ENCODE measurements at places on chromosomes 4 and X.

DNA sequence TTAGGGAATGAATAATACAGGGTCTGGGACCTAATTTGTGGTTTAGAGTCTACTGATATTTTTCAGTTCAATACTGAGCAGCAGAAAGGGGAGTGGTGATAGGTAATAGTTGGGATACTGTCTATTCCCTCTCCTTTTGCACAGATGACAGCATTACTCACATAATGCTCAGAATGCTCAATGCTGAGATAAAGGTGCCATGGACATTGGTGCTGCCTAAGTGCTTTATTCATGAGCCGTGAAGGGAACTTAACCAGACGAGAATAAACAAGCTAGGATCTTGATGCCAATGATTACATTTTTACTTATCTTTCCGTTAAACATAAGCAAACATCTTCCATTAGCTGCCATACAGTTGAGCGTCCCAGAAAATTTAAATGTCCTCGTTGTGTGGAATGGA, 75.6 kb downstream of the STK32B start:
- no peak for DNase-seq

- no peak for DNase-seq
Observed at GRCh38 chr4:143417679-143418403, 81.2 kb downstream of the GAB1 start.

GRCh38 chrX:29143756-29144155, 556.5 kb downstream of the IL1RAPL1 start:
- no peak for DNase-seq

- DNase-seq, result peak; percentile 73
Observed at GRCh38 chr4:133594390-133595207, 445.5 kb downstream of the PCDH10 start.

DNA sequence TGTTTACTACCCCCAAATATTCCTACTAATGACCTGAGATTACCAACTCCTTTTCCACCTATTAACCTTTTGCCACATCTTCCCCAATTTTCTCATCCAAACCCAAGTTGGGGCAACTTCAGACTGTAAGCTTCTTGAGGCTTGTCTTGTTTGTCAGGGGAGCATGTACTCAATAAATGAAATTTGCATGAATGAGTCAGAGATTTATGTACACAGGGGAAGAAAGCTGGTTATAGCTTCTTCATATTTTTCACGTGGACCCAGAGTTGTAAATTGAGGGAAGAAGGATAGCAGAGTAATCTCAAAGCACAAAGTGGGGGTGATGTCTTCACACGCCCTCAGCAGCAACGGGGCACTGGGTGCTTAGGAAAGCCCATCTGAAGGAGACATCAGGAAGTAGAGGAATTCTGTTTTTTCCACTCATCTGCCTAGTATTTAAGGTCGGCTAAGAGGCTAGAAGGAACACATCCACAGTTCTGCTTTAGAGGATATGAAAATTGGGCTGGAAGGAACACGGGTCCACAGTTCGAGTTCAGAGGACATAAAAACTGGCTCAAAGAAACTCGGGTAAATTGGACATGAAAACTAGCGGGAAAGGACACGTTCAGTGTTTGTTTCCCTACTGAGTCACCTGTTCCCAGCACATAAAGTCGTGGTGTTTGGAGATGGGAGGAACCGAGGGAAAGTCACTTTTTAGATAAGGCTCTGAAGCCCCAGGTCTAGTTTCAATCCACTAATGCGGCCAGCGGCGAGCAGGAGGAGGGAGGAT, 696 bp upstream of the CA5B start:
- DNase-seq, result no peak

GRCh38 chr4:141132072-141132708, 1.1 kb downstream of the RNF150 start:
- no peak for DNase-seq

- no peak for DNase-seq
Observed at GRCh38 chr4:39323821-39324220, 42.3 kb downstream of the RFC1 start.
